ENCODE measurements at places on chromosomes 11 and 22.

- no peak for DNase-seq
Observed at GRCh38 chr22:28034145-28034759, 115.2 kb upstream of the PITPNB start.

DNA sequence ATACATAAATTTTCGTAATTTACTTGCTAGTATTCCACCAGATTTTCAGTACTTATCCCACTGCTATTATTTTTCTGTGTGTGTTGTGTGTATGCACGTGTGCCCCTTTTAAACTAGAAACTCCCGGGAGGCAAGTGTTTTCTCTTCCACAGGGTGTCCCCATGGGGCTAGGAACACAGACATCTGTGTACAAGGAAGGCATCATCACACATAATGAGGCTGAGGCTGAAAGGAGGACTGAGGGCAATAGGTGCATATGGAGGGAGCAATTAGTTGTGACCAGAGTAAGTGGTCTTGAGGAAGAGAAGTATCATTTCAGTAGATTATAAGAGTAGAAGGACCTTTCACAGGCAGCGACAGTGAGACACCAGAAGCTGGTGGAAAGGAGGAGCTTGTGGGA, 2.1 kb upstream of the DPAGT1 start:
- DNase-seq: no peak

- no peak for DNase-seq
Observed at GRCh38 chr11:8260202-8260966, 3.3 kb downstream of the LMO1 start.

GRCh38 chr11:7490535-7490934, 5.2 kb downstream of the OLFML1 start:
- DNase-seq: no peak

- no peak for DNase-seq
Observed at GRCh38 chr11:15613789-15614188, 499.1 kb downstream of the INSC start.

DNA sequence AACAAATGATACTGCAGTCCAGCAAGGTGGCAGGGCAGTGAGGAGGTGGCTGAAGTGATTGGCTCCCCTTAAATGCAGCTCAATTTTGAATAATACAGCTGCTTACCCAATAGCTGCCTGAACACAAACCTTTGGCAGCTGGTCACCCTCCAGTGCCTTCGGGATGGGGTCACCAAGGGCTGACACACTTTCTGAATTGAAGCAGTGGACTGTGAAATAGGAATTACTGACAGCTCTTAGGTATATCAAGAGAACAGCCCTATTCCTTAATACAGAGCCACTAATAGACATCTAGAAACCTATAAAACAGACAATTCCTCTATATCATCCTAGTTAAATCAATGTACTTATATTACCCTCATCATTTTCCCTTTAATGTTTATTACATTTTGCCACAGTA, 474.2 kb upstream of the KIRREL3 start:
- DNase-seq: no peak

DNA sequence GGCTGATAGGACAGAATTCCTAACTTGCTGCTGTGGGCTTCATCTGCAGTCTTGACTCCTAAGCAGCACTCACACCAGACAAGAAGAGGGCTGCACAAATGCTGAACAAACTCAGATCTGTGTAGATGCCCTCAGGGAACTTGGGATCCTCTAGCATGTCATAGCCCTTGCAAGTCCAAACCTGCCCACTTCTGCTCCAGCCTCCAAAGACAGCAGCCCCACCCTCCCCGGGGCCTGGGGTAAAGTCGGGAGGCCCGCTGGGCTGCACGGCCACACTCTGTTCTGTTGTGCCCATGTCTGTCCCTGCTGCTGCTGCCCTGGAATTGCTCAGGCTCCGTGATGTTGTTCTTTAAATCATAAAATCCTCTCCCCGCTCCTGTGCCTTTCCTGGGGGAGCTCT, 28.3 kb downstream of the DRD2 start:
- DNase-seq: no peak

DNA sequence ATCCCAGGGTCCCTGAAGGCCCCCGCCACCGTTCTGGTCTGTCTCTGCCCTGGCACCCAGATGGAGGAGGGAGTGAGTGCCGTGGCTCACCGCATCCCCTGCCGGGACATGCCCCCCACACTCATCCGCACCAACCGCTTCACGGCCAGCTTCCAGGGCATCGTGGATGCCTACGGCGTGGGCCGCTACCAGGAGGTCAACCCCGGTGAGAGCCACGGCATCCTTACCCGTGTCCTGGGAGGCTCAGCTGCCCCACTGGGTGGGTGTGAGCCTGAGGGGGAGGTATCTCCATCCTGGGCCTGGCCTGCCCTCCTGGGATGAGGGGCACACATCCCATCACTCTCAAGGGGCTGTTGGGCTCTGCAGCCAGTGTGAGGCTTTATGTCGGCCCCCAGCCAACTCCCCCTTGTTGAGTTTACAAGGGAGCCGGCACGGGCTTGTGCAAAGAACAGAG, 6.1 kb downstream of the TCIRG1 start:
- no peak for DNase-seq

DNA sequence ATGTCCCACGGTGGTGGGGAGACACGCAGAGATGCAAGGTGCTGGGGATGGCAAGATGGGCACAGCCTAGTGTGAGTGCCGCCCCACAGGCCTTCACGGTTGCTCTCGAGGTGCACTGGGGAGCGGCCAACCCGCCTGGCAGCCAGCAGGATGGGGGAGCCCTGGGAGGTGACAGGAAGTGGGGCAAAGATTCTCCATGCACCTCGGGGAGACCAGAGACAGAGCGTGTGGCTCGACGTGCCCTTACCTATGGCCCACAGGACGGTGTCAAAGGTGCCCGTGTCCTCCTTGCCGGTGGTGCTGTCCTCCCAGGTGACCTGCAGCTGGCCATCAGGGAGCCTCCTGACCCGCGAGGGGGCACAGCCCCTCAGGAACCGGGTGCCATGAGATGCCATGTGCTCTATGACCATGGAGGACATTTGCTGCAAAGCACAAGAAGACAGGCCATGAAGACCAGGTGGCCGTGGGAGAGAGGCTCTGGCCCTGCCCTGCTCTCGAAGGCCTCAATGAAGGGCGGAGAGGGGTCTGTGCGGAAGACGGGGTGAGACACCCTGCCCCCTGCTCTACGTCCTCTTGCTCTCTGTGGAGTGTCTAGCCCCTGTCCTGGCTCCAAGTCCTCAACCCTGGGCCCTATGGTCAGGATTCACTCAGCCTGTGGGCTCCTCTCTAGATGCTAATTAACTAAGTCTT, 40.6 kb upstream of the GNB1L start:
- no peak for DNase-seq

- no peak for DNase-seq
Observed at GRCh38 chr11:109422870-109423465, 978 bp downstream of the C11orf87 start.

DNA sequence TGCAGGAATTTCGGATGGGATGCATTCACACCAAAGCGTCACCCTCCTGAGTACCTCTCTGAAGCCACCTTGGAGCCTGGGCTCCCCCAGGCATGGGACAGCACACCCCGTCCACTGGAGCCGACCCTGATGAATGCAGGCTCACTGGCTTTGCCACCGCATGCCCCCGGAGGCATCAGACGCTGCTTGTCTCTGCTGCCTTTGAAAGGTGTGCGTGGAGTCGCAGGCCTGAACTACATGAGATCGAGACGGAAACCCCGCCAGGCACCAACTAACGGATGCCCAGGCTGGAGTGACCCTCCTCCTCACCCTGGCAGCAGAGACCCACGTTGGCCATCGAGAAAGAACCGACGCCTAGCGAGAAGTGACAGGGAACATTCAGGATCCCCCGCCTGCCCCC, 22.5 kb downstream of the KRTAP5-5 start:
- DNase-seq: no peak

DNA sequence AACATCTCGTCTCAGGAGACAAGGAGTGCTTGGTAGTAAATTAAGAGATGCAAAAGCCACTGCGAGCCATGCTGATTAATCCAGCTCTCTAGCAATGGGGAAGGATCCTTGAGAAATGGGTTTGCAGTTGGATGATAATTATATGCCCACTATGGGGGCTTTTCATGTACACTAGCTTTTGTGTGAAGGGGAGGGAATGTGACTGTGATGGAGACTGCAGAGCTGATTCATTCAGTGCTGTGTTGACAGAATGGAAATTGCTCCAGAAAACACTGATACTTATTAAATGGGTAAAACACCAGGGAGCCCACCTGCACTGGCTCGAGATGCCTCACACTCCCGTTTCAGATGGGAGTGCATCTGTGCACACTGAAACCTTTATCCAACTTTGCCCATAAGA, 37.0 kb upstream of the KIRREL3 start:
- no peak for DNase-seq

- no peak for DNase-seq
Observed at GRCh38 chr22:39877079-39877845, 16.3 kb downstream of the ENTHD1 start.

- DNase-seq: no peak
Observed at GRCh38 chr22:39765046-39765445, 128.5 kb downstream of the ENTHD1 start.

All from AML-193 (cell line).